ENCODE measurements at places on chromosomes 1 and 21.

- DNase-seq: no peak
These were observed 167.0 kb downstream of the C1orf21 start for GRCh38 chr1:184553845-184554244.

DNA sequence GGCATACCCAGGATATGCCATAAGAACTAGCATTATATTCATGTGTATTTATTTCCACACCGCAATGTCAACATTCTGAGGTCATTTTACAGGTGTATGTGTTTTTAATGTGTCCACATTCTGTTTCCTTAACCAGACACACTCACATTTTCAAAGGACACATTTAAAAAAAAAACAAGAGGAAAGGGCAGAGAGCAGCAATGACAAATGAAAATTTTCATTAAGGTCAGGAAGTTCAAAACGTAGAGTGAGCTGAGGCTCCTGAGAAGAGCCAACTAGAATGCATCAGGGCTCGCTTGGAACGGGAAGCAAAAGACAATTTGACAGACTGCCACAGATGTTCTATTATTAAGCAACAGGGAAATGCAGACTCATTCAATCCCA lies 4.8 kb upstream of the GNPAT start:
- no peak for DNase-seq

DNA sequence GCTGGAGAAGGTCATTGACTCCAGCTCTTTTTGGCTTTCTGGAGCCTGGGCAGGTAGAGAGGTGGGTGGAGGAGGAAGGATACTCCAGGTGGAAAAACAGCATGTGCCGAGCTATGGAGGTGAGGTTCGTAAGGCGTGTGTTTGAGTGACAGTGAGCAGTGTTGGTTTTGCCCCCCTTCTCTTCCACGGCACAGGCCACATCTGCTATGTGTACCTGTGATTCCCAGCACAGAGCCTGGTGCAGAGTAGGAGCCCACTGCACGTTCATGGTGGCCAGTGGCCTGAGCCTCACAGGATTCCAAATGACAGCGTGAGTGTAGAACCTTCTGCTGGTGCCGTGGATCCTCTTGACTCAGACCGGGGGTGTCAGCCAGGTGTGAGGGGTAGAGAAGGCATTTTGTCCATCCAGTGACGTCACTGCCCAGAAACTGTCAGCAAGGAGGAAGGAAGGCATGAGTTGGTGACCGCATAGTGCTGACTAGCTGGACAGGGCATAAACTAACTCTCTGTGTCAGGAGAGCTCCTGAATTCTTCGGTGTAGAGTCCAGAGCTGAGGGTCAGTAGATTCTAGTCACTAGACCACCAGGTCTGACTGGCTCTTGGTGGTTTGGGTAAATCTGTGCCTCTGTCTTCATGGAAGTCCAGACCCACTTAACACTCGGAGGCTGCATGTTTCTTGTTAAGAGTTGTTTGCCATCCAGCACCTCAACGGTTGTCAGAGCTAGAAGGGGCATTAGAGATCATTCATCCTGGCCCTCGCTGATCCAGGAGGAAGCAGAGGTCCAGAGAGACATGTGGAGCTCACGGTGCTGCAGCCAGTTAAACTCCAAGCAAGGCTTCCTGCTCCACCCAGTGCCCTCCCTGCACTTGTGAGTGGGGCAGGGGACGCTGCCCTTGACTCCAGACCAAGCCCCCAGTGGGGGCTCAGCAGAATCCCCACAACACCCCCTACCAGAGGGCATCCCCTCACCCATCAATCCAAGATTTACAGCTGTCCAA lies 3.8 kb downstream of the QSOX1 start:
- peak; percentile 18 for DNase-seq

GRCh38 chr1:45573231-45573804 lies 10.5 kb upstream of the NASP start:
- DNase-seq: no peak

Measured in kidney tubule cell (primary cell).